ENCODE measurements at places on chromosomes 6 and 20.

DNA sequence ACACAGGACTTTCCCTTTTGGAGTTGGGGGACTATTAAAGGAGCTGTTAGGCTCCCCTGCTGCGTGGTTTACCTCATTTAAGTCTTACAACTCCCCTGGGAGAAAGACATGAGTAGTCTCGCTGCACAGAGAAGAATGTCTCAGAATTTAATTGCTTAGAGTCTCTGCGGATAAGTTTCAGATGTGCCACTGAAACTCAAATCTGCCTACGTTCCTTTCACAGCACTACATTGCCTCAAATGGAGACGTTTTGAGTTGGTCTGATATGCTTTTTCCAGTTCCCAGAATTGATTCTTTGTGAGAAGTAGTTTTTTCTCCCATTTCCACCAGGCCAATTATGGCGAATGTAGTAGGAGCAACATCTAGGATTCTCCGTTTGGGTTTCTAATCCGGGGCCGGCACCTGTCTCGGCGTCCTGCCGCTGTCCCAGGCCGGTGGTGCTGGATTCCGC, 532 bp upstream of the SLC35F1 start:
- DNase-seq, result no peak

DNA sequence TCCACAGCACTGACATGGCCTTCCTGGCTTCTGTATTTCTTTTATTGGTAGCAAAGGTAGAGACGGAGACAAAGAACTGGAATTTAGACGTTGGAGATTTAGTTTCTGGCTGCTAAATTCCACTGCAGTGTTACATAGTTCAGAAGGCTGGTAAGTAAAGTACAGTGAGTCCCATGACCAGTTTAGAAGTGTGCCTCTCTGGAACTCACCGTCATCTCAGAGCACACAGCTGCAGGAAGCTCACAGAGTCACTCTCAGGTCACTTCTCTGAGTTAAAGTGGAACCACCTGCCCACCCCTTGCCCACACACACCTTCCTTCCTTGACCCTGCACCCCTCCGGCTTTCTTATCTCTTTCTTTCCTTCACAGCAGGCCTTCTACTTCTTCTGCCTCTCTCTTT, 19.6 kb upstream of the BMP6 start:
- no peak for DNase-seq

GRCh38 chr20:35314816-35315631, 22.8 kb upstream of the FAM83C start:
- DNase-seq, result no peak

DNA sequence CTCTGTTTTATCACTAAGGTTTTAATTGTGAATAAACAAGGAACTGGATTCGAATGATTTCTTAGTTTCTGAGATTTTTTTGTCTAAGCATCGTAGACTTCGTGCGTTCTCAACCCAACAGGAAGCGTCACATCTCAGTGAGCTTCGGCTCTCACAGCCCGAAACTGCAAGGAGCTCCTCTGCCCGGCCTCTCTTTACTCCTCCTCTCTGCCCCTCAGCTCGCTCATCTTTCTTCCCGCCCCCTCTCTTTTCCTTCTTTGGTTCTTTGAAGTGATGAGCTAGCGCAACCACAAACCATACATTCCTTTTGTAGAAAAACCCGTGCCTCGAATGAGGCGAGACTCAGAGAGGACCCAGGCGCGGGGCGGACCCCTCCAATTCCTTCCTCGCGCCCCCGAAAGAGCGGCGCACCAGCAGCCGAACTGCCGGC, 480 bp upstream of the NT5E start:
- peak; percentile 37 for DNase-seq

DNA sequence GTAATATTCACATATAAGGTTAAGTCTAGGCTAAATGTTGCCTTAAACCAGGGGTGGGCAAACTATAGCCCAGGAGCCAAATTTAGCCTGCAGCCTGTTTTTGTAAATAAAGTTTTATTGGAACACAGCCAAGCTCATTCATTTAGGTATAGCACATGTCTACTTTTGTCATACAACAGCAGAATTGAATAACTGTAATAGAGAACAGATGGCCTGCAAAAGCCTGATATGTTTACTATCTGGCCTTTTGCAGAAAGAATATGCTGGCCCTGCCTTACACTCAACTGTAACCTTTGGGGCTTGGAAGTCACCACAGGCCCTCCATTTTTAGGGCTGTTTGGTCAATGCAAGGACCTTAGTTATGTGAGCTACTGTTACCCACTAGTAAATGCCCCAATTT, 17.7 kb upstream of the BCLAF1 start:
- DNase-seq, result no peak

DNA sequence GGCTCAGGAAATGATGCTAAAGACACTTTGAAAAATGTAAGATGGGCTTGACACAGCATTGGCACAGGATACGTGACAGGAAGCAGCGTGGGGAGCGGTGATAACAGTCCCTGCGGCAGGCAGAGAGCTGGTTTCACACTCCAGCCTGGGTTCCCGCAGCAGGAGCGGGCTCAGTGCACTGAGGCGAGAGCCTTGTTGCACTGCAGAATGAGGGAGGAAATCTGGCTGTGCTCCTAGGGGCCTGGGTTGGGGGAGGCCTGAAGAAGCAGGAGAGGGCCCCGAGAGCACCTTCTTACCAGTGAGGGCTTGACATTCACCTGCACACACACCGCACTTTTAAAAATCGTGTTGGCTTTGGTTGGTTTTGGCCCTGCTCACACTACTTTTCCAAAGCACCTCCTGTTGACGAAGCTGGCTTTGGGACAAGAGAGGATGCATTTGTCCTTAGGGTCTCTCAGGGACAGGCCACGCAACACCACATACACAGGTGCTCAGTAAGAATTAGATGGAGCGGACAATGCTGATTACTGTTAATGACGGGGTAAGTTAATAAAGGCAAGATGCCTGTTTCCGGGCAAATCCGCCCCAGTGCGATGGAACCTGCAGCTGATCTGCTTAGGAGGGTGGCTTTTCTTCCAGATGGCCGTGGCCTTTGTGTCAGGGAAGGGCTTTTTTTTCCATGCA, 49.4 kb upstream of the ARMC2 start:
- DNase-seq, result peak; percentile 14

GRCh38 chr6:159914565-159914923, 23.8 kb downstream of the MAS1 start:
- no peak for DNase-seq

GRCh38 chr6:15516378-15516777, 146.4 kb downstream of the DTNBP1 start:
- no peak for DNase-seq
